ENCODE measurements at places on chromosomes 12 and 14.

GRCh38 chr12:127389923-127390322, 877.0 kb upstream of the TMEM132C start:
- no peak for ATAC-seq

- ATAC-seq: no peak
Measured at GRCh38 chr14:61963926-61964325, 201.7 kb downstream of the SNAPC1 start.

GRCh38 chr12:39617887-39618286, 1.7 kb downstream of the ABCD2 start:
- no peak for ATAC-seq

DNA sequence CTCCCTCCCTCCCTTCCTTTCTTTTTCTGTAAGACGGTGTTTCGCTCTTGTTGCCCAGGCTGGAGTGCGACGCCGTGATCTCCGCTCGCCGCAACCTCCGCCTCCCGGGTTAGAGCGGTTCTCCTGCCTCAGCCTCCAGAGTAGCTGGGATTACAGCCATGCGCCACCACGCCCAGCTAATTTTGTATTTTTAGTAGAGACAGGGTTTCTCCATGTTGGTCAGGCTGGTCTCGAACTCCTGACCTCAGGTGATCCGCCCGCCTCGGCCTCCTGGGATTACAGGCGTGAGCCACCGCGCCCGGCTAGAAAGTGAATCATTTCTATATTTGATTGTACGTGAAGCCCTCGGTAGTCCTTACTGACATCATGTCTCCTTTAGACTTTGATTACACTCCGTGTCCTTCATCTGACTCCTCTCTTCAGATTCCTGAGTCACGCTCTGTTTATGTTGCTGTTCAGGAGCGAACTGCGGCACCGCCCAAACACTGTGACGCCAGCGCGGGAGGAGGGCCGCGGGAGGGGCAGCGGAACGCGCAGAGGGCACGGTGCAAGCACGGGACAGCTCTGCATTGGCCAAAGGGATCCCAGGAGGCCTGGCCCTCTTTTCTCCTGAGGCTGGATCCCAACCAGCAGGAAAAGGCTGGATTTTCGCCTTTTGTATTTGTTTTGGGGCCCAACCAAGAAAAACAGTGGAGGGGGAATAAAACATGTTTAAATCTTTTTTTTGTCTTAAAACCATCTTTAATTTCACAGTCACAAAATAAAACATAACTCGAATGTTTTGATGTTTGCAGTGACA, 538 bp upstream of the GABARAPL1 start:
- peak; percentile 80 for ATAC-seq

- ATAC-seq: no peak
Measured at GRCh38 chr12:15688202-15688736, 100.9 kb downstream of the EPS8 start.

DNA sequence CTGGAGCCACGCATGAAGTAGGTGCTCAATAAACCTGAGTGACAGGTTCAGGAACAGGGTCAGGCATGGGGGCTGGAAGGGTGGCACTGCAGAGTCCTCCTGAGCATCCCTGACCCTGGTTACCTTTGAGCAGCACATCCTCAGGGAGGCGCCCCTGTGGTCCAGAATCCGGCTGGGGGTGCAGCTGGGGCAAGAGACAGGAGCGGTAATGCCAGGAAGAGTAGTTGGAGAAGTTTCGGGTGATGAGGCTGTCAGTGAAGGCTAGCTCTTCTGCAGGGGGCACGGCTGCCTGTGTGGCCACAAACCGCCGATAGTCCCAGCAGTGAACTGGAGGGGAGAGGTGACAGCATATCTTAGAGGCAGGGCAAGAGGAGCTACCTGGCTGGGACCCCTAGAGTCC, 2.0 kb downstream of the RABGGTA start:
- no peak for ATAC-seq

- ATAC-seq: no peak
Measured at GRCh38 chr12:114030451-114030850, 64.3 kb upstream of the RBM19 start.

- ATAC-seq: no peak
Measured at GRCh38 chr14:51228391-51228790, 11.7 kb upstream of the TMX1 start.

DNA sequence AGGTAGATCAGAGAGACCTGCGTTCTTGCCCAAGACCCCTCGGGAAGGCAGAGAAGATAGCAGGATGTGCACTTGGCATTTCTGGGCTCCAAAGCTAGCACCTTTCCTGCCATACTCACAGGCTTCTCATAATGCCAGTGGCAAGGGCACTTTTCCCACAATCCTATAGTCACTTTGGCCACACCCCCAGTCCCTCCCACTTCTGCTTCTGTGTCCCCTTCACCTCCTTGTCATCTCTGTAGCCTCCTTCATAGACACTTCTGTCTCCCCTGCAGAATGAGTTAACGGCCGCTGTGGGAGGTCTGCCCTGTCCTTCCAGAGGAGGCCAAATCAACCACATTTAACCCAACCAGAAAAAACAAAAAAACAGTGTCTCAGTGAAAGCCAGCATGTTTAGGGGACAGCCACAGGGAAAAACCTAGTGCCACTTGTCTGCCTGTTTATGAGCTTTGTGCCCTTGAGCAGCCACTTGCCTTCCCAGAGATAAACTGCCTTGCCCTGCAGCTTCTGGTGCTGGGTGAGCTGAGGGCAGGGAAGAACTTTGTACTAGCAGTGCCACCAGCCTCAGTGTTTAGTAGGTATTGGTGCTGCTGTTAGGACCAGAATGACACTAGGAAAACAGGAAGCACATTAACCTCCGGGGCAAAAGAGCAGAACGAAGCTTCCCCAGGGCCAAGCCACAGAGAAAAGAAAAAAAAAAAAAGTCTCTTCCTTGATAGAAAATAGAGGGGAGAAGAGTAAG, 193.0 kb upstream of the PWP1 start:
- no peak for ATAC-seq

GRCh38 chr12:31477687-31478086, 113.2 kb downstream of the DENND5B start:
- no peak for ATAC-seq

- no peak for ATAC-seq
Measured at GRCh38 chr12:123113026-123113425, 37.9 kb downstream of the PITPNM2 start.

- ATAC-seq: no peak
Measured at GRCh38 chr12:22978962-22979361, 354.0 kb downstream of the ETNK1 start.

- ATAC-seq: no peak
Measured at GRCh38 chr12:130097798-130098255, 64.4 kb upstream of the FZD10 start.

DNA sequence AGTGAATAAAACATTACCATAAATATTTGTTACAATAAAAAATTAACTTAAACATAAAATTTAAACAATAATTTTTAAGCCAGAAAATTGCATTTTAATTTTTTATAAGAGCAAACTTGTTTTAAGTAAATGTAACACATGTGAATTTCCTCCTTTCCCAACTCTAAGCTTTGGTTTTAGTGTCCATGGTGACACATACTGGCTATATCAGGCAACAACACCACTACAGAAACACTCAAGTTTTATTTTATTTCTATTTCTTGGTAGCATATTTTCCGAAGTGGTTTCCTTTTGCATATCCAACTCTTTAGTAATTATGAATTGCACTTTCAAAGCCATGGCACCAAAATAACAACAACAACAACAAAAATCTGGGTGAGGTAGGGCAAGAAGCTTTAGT, 2.2 kb downstream of the NELL2 start:
- no peak for ATAC-seq

GRCh38 chr12:4829793-4830162, 79.9 kb upstream of the KCNA1 start:
- no peak for ATAC-seq

DNA sequence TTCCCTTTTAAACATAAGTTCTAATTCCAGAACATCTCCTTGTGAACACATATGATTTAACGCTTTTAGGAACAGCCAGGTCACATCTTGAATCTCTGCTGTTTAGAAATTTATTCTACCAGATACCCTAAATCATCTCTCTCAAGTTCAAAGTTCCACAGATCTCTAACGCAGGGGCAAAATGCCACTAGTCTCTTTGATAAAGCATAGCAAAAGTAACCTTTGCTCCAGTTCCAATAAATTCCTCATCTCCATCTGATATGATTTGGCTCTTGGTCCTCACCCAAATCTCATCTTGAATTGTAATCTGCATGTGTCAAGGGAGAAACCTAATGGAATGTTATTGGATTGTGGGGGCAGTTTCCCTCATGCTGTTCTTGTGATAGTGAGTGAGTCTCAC, 96.3 kb upstream of the PLEKHA5 start:
- no peak for ATAC-seq

DNA sequence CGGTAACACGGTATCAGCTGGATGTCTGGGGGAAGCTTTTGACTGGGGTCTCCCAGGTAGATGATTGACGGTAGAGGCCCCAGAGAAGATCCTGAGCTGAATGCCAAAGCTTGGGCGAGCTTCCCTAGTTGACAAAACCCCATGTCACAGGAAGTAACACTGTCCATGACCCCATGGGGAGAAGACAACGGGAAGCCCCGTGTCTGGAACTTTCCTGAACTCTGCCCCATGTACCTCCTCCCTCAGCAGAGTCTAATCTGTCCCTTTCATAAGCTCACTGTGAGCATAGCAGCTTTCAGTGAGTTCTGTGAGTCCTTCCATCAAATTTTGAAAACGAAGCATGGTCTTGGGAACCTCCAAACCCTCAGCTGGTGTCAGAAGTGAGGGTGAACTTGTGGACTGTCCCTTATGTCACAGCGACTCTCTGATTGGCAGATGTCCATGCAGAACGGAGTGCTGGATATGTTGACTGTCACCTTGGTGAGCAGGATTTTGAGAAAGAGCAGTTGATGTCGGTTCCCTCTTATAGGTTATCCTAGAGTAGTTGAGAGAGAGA, 29.7 kb upstream of the BEGAIN start:
- ATAC-seq: no peak

- ATAC-seq: no peak
Measured at GRCh38 chr12:91119089-91119488, 7.8 kb upstream of the LUM start.

DNA sequence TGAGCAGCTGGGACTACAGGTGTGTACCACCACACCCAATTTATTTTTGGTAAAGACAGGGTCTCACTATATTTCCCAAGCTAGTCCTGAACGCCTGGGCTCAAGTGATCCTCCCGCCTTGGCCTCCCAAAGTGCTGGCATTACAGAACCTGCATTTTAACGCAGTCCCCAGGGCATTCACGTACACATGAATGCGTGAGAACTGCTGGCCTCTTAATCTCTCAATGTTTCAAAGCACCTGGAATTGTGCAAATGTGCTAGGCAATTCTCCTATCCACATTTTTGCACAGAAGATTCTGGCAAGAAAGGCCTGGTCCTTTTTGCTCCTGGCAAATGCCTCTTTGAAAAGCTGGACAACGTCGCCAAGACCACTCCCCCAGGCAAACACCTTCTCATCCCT, 35.2 kb downstream of the TESC start:
- ATAC-seq: no peak

DNA sequence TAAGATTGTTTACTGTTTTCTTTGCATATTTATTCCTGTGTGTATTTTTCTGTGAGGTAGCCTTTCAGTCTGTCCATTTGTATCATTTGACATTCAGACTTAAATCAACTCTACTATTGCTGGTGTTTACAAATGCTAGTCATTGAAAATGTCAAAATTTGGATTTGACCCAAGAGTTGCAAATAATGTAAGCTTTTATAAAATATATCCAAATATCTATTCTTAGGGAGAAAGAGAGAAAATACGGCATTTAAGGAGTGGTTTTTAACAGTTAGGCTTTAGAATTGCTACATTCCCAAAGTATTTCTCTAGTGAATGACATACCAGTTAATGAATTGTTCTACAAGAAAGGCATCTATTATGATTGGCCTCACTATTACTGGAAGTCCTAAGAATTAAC, 37.9 kb downstream of the FRS2 start:
- no peak for ATAC-seq

- ATAC-seq: no peak
Measured at GRCh38 chr12:123889848-123890535, 82.6 kb downstream of the CCDC92 start.

DNA sequence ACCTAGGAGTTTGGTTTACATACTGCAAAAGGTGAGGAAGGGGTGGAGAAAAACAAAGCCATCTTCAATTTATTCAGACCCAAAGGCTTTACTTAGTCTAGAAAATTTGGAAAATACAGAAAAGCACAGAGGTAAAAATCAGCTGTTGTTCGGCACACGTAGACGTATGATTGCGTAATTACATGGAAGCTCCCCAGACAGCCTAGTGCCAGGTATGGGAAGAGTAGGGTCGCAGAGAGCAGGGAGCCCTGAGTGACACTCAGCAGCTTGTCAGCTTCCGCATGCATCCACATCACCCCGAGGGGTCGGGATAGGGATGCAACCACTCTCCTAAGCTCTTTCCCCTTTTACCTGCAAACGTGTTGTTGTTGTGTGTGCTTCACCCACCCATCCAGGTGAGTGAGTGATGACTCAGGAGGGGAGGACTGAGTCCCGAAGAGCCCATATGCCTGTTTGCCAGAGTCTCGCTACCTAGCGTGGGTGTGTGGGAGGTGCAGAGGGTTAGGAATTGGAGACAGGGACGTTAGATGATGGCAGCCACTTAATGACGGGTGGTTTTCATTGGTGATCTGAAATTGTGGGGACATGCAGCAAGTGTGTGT, 20.1 kb downstream of the PIWIL1 start:
- no peak for ATAC-seq

GRCh38 chr12:40336573-40337199, 111.9 kb downstream of the LRRK2 start:
- no peak for ATAC-seq

GRCh38 chr12:102371165-102371564, 109.2 kb downstream of the IGF1 start:
- ATAC-seq: peak; percentile 70

DNA sequence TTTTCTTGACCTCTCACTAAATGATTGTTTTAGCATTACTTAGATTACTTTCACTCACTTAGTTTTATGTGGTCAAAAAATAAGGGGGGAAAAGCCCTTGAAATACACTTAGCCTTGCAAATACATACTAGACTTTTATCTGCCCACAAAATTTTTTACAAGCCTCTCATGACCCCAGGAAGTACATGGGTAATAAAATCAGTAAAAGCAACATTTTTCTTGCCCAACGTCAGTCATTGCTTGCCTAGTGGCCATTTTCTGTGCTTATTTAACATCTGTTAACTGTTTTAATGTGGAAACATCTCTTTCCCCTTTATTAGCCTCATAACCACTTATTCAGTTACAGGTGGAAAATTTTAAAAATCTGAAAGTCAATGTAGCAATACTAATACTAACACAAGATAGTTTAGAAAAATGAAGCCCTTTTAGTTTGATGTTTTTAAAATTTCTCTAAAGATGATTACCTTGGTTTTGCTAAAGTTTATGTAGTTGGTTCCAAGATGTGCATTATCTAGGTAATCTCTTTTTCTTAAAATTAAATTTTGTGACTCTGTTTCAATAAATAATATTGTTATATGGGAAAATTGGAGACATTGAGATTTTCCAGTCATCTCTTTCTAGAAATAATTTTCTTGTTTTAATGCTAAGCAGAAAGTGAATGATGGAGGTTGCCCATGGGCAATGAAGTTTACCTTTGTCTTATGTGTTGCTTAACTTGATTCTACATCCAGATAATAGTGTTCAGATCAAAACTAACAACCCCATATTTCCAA, 175.5 kb downstream of the TMTC2 start:
- ATAC-seq: no peak

GRCh38 chr12:79063258-79063657, 198.7 kb downstream of the SYT1 start:
- ATAC-seq: no peak

GRCh38 chr14:87613881-87614280, 379.1 kb downstream of the GALC start:
- no peak for ATAC-seq
